Activated T-cell treated with anti-CD3 and anti-CD28 coated beads, Interleukin-2, amount 50 U/mL, for 72 hours (primary cell): ENCODE measurements at places on chromosomes 6 and 20. TPM values are rescaled to one million over a fixed set of nuclear protein-coding genes. Genes with fewer than 3 reads are reported as not detected.

GRCh38 chr6:99099243-99099642 is 151.5 kb upstream of the FBXL4 start:
- H3K27me3 ChIP-seq, result peaks cover 34% of the 10 kb centered on the region
- DNase-seq, result no peak
- H3K27ac ChIP-seq, result no peak overlapping the region
- no peaks in the 10 kb centered on the region for H3K36me3 ChIP-seq
- no peak overlapping the region for H3K4me3 ChIP-seq
- no peaks in the 10 kb centered on the region for H3K4me1 ChIP-seq

- DNase-seq, result no peak
- peaks cover 16% of the 10 kb centered on the region for H3K36me3 ChIP-seq
- no peak overlapping the region for H3K27ac ChIP-seq
- H3K4me1 ChIP-seq, result peaks cover 30% of the 10 kb centered on the region
- no peak overlapping the region for H3K4me3 ChIP-seq
Observed at GRCh38 chr20:5612581-5613301, 137.5 kb upstream of the SHLD1 start.

DNA sequence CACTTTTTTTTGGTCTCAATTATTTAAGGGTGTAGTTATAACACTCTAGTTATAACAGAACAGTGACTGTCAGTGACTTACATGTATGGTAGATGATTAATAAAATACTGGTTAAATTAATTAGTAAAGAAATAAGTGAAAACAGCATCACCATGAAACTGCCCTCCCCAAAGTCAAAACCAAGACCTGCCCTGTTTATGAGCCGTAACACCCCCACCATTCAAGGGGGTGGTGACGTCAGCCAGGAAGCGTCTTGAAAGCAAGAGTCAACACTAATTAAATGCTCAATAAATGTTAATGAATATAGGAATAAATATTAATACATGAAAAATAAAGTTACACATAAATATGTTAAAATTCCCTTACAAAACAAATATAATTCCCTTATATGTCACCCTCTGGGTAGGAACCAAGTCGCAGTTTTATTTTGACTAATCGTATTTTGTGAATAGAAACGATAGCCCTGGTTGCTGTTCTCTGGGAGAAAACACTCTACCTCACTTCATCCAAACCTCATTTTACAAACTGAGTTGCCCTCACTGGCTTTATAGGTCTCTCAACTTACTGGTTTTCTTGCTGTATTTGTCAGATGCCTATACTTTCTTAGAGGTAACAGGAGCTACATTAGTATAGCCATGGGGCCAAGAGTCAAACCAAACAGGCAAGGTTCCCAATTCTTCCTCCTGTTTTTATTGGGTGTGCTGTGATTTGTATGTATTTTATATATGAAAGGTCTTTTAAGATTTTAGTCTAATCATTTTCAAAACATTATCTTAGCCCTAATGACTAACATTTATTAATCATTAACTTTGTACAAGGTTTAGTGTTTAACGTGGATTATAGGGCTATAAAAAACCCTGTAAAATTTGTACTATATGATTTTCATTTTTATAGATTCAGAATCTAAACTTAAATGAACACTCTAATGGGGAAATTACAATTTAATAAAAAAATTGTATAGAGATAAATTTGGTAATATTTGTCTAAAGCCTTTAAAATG is 227.9 kb upstream of the IRAK1BP1 start:
- DNase-seq, result no peak
- H3K4me1 ChIP-seq, result no peaks in the 10 kb centered on the region
- H3K36me3 ChIP-seq, result peaks cover 2% of the 10 kb centered on the region

DNA sequence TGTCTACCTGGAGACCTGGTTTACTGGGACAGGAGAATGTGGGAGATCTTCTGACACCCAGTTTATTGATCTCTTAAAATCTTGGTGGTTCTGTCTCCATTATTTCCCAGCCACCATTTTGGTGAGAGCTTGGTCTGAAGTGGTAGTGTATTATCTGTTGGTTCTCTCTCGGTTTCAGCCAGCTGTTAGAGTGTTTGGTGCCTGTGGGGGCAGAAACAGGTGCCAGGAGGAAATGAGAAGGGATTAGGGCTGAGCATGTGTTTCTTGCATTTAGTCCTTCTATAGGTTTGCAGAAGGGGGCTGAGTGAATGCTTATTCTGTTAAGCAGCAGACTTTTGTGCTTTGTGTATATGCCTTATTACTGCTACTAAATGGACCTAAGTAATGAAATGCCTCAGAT is 9.6 kb downstream of the JARID2 start:
- no peak for DNase-seq
- no peaks in the 10 kb centered on the region for H3K27me3 ChIP-seq
- H3K4me3 ChIP-seq, result peak overlapping the region; percentile 98

GRCh38 chr6:123659960-123660748 is 23.4 kb upstream of the TRDN start:
- H3K27me3 ChIP-seq, result no peaks in the 10 kb centered on the region
- H3K36me3 ChIP-seq, result no peaks in the 10 kb centered on the region
- H3K27ac ChIP-seq, result no peak overlapping the region
- no peak overlapping the region for H3K4me3 ChIP-seq

The COX4I2 gene
- not detected for total RNA-seq

The DCDC2 gene
- 0.12 TPM for total RNA-seq

The BNIP5 gene
- total RNA-seq, result not detected

The LIME1 gene
- total RNA-seq, result 13.4 TPM

The RAET1L gene
- not detected for total RNA-seq
